ENCODE measurements at places on chromosomes 16 and 17.
A peak's percentile ranks its signal among the peaks of the same experiment; 100 is the strongest.

GRCh38 chr17:74848656-74849399 is 10.9 kb downstream of the GRIN2C start:
- no peak for DNase-seq

- DNase-seq: no peak
Observed at GRCh38 chr17:43105146-43105545, 20.0 kb downstream of the BRCA1 start.

GRCh38 chr17:27630607-27631410 is at the start of gene LGALS9:
TSS of gene LGALS9 (plus strand) at chr17:27631188. CDS start at chr17:27631266, 78 bp downstream.
- DNase-seq: peak; percentile 51

DNA sequence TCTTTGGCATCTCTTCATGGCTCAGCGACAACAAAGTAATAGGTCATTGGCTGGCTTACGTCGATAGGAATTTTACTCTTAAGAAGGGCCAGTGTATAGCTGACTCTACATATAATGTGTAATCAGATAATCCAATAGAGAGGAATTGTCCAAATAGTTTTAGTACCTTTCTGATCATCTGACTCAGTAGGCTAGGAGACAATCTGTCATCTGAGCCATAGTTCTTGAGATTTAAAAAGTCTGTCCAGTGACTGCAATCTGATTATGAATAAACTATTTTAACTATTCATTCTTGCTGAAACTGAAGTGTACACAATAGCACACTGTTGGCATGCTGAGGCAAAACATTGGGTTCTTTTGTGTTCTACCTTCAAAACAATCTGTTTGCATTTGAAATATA is 21.4 kb upstream of the NOL11 start:
- no peak for DNase-seq

GRCh38 chr16:85010446-85010930 is 847 bp downstream of the ZDHHC7 start:
- no peak for DNase-seq

GRCh38 chr17:16937431-16937830 is 34.5 kb downstream of the TNFRSF13B start:
- no peak for DNase-seq

DNA sequence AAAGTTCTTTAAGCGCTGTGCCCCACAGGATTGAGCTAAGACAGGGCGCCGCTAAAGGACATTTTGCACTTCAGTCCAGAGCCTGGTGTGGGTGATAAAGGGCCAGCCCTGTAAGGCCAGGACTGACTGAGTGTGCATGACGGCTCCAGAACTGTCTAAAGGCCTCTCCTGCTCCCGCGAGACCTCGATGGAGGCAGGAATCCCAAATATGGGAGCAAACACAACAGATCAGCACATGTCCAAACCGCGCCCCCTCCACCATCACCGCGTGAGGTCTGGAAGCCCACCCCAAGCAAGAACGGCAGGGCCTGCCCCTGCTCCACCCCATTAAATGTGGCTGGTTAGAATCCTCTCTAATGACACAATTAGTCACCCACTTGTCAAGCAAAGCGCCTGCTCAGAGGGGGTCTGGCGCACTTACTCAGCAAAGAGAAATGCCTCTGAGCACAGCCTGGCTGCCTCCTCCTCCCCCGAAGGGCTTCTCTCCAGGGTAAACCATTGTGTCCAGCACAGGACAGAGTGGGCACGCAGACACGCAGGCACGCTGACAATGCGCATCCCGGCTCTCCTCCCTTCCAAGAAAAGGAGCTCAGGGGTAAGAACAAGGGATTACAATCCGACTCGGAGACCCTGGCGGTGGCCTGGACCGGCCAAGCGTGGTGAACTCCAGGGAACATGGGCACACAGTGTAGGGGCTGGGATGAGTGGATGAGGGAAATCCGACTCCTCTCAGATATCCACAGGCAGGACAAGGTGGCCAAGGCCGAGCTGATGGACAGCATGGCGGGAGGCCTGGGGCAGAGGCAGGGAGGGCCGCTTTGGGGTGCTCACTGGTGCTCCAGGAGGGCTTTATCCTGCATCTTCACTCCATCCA is 1.5 kb downstream of the MXRA7 start:
- no peak for DNase-seq

GRCh38 chr17:49634485-49634860 is 43.4 kb downstream of the SPOP start:
- DNase-seq: no peak

DNA sequence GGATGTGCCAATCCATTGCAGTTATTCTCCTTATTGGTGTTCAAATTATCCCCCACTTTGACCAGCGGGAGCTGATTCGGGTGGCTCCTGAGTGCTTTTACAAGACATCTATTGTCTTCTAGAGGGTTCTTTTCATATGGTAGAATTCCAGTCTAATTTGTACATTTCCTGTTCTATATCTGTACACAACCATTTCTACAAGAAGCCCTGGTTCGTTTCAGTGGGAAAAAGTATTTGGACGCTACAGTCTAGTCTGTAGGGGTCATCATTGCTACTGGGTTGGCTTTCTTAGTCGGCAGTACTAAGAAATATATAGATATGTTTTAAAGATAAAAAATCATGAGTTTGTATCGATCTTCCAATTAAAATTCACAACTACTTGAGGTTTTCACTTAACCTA is 262.6 kb downstream of the MAP2K6 start:
- DNase-seq: peak; percentile 5

DNA sequence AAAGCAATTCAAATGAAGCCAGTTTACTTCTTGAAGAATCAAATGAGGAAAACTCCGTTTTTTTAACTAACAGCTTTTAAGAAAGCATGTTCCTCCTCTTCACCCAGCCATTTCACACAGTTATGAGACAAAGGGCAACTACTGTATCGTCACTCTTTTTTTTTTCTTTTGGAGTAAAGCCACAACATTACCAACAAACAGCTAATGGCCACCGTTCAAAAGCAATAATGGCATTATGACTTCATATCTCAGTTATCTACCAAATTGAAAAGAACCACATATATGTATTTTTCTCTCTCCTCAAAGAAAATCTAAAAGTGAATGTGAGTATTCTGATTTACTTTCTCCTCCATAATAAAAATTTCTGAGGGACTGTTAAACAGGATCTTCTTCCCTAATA is 14.5 kb downstream of the GRB2 start:
- DNase-seq: no peak

- no peak for DNase-seq
Observed at GRCh38 chr16:55041540-55042234, 111.0 kb downstream of the IRX5 start.

DNA sequence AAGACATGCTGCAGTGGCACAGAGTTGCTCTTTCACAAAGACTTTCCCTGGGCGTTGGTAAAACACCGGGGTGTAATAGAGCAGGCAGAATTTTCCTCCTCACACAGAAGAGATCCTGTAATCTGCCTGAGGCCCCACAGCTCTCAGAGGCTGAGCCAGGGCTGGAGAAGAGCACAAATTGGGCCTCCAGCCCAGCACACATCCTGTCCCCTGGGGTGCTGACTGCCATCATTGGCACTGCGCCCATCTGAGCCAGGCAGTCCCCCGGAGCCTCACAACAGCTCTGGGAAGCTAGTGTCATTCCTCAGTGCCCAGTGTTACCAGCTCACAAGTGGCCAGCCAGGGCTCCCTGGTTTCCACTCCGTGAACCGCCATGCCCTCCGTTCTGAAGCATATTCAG is 119.4 kb downstream of the SOCS1 start:
- no peak for DNase-seq

DNA sequence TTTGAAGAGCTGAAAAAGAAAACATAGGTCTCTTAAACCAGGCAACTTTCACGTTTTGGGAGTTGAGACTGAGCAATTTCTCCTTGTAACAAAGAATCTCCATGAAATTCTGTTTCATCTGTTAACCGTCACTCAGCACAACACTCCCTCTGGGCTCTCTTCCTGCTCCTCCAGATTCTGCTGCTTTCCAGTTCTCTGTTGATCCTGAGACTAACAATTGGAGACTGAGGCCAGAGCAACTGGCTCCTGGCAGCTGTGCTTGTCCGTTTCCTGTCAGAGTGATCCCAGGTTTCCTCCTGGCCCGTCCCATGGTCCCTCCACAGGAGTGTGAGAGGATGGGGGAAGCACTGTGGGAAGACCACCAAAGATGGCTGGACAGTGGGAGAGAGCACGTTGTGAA is 32.5 kb downstream of the IST1 start:
- no peak for DNase-seq

GRCh38 chr16:4309102-4309832 is 6.6 kb upstream of the GLIS2 start:
- DNase-seq: no peak

- no peak for DNase-seq
Observed at GRCh38 chr17:28724500-28725165, 1.4 kb downstream of the TLCD1 start.
